ENCODE measurements at places on chromosomes 4 and X. TPM values are rescaled to one million over a fixed set of nuclear protein-coding genes. Genes with fewer than 3 reads are reported as not detected.

GABRE gene
- not detected for total RNA-seq

TRIM75 gene
- total RNA-seq, result not detected

L1CAM gene
- total RNA-seq, result 2.1 TPM

CHST7 gene
- 8.4 TPM for total RNA-seq

LRPAP1 gene
- total RNA-seq, result 69.1 TPM

STATH gene
- not detected for total RNA-seq

KLHL2 gene
- 27.3 TPM for total RNA-seq

VCX3B gene
- total RNA-seq, result not detected

GPM6B gene
- not detected for total RNA-seq

FAM236B gene
- not detected for total RNA-seq

APOO gene
- total RNA-seq, result 28.5 TPM

PPEF2 gene
- 0.12 TPM for total RNA-seq

HNRNPH2 gene
- total RNA-seq, result 46.9 TPM

SLC10A4 gene
- not detected for total RNA-seq

S100P gene
- 5.3 TPM for total RNA-seq

STBD1 gene
- total RNA-seq, result 1.2 TPM

Data from activated CD4-positive, alpha-beta T cell treated with anti-CD3 and anti-CD28 coated beads, Interleukin-2, amount 10 ng/mL, durations not matched to agents 7 days and 5 days (primary cell).